ENCODE measurements at places on chromosomes 2 and 18.

GRCh38 chr2:235978022-235978421 lies 190.2 kb downstream of the GBX2 start:
- DNase-seq = no peak

DNA sequence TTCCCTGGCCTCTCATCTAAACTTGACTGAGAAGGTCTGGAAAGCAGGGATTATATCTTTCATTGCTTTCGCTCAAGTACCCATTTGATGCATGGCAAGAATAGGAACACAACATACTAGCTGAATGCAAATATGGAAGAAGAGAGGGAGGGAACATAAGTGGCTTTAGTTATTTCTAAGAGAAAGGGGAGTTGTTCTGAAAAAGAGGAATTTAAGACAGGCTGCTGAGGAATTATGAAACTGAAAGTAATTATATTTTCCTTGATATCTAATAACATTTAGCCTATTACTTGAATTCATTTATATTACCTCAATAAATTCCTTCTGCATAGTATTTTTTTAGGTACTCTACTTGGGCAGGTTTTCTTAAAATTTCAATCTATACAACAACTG lies 105.8 kb upstream of the TTN start:
- DNase-seq = no peak

- no peak for DNase-seq
Observed at GRCh38 chr2:64635976-64636911, 17.5 kb downstream of the SERTAD2 start.

DNA sequence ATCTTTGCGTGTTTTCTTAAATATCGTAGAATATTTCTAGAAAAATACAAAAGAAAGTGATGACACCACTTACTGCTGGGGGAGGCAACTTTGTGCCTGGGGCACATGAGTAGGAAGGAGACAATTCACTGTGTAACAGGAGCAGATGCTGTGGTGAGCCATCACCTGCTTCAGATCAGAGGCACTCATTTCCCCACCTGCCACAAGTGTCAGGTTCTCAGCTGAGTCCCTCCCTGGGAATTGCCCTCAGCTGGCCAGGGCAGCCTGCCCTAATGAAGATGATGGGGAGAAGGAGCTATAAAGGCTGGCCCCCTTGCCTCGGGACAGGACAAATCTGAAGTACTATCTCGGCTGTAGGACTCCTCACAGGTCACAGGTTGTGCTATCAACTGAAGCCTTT lies 322.8 kb downstream of the STK39 start:
- no peak for DNase-seq

DNA sequence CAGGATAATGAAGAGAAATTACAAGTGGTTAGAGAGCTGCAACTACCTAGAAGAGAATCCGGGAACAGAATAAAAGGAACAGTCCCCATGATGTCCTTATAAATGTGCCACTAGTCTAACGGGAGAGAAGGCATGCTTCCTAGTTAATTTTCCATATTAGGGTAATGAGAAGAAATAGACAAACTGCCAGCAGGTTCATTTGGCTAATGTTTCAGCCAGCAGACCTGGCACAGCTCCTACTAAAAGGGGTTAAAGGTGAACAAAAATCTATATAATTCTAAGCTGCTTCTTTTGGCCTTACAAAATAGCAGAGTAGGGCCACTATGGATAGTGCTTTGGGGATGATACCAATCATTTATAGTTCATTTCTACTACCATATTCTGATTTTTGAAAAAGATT lies 845.3 kb upstream of the GCFC2 start:
- no peak for DNase-seq

DNA sequence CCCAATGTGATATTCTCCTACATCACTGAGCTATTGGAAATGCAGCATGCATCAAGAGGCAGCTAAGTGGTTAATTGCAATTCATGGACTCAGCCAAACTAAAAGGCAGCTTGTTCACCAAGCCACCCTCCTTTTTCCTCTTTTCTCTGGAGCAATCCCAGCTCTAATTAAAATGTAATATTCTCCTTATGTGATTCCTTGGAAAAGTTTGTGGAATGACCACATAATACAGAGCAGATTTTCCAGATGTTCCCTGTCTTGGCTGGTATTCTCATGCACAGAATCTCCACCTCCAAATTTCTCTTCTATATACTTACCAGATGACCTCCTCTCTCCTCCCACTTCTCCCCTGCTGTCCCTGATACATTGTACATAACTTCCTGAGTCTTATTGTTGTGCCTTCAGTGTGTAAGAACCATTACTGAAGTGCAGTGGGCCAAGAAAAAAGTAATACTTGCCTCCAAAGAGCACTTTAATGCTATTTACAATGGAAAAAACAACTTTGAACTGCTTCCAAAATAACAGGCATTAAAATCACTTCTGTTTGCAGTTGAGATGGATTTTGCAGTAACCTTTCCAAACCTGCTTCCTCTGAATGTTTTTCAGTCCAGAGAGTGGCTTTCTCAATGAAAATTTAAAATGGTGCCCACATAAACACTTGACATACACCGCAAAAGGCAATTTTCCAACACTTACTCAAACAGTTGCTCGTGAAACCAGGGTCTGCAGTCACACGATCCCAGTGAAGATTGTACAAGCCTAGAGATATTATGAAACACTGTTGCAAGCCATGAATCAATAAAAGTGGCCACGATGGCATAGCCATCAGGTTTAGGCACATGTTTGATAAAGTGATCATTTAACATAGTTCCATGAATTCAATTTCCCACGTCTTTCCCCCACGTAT lies 258.0 kb downstream of the MTX2 start:
- no peak for DNase-seq

DNA sequence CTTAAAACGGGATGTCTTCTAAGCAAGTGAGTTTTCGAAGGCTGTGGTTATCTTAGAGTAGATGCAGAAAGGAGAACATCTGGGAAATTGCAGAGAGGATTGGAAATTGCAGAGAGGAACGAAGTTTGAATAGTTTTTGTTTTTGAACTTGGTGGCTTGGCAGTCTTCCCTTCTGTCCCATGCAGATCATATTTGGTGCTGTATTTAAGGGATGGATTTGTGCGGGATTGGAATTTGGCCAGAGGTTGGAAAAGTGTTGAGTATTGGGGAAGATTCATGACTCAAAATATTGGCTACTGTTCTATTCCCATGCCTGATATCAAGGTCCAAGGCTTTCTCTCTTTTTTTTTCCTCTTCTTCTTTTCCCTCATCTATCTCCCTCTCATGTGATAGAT lies 18.2 kb downstream of the PTPRM start:
- DNase-seq = no peak

DNA sequence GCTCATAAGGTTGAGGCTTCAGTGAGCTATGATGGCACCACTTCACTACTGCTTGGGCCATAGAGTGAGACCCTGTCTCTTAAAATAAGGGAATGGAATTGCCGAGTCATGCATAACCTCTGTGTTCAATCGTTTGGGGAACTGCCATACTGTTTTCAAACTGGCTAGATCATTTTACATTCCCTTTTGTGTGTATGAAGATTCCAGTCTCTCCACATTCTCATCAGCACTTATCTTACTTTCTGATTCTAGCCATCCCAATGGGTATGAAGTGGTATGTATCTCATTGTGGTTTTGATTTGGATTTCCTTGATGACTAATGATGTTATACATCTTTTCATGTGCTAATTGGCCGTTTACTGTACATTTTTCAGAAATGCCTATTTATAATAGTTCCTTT lies 23.7 kb downstream of the MARCHF7 start:
- peak; percentile 17 for DNase-seq

- DNase-seq = peak; percentile 47
Observed at GRCh38 chr2:38528008-38528442, 74.7 kb downstream of the HNRNPLL start.

DNA sequence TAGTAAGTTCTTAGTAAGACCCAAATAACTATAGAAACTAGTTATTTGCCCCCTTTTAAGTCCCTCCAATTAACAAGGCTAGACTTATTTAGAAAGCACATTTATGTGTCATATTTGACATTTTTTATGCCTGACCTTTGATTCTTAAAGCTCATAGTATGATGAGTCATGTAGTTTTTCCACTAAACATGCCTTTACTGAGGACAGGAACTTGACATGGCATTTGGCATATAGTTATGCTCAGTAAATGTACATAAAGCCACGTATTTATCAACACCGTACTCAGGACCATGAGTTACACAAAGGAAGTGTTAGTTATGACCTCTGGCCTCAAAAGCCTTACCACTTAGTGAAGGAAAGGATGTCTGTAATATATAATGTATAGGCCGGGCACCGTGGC lies 78.9 kb downstream of the GNAL start:
- DNase-seq = no peak

GRCh38 chr2:46848447-46848846 lies 67.2 kb downstream of the MCFD2 start:
- DNase-seq = peak; percentile 54

DNA sequence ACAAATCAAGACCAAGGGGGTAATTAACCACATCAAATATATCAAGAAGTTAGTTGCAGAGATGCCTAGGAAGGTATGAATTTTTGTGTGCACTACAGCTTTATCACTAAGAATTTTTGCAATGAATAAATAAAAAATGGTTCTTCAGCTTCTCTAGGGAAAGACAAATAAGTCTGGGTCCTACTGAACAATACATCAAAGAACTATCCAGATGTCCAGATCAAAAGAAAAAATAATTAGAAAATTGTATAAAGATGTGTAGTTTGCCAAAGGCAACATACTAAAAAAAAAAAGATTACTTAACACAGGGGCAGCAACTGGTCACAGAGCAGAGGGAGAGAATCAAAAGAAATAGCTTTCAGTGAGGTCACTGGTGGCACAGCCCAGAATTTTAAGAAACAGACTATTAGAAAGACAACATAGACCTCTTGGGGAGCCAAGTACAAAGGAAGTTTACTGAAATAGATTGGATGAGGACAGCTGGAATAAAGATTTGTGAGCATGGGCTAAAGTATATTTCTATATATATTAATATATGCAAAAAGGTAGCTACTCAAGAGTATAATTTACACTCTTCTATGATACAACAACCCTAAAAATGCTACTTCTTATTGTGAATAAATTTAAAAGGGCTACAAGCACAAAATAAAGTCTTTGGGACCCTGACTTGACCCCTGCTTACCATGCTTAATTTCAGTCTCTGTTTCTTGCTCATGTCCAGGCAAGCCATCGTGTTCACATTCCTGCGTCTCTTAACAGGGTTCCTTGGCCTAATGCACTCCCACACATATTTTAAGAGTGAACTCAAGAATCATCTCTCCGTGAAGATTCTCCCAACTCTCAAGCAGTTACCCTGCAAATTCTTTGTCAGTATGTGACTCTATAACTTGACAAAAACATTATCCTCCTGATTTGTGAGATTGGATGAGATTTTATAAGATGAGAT lies 99.0 kb upstream of the GRB14 start:
- DNase-seq = peak; percentile 67

DNA sequence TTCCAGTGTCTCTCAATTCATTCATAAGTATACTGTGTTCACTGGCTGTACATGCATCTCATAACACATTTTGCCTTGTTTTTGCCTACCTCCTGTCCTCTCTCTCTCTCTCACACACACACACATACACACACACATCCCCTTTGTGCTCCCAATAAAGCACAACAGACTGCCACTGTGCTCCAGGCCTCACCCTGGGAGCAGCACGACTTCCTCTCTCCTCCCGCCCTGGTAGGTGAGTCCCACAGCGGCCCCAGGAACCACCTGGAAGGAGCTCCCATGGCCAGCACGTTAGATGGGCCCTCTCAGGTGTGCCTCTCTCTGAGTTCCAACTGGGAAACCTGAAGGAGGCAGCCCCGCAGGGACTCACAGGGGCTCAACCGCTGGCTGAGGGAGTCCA lies 65.4 kb downstream of the MARCHF4 start:
- DNase-seq = no peak

DNA sequence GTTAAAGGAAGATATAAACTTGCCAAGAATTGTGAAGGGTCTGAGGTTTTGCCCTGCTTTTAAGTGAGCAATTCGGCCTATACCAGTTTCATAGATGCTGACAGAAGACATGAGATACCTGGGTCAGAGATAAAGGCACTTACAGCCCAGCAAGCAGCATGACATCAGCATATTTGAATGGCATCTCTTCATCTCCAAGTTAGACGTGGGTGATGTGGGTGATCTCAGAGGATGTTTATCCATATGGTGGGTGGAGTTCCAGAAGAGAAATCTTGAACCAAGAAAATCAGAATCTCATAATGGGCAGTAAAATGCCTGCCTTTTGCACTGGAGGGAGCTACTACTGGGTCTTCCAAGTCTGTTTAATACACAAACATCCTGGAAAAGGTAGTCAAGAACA lies 44.7 kb downstream of the GYPC start:
- DNase-seq = peak; percentile 22

GRCh38 chr18:32661486-32662299 lies 111.1 kb downstream of the KLHL14 start:
- peak; percentile 48 for DNase-seq

DNA sequence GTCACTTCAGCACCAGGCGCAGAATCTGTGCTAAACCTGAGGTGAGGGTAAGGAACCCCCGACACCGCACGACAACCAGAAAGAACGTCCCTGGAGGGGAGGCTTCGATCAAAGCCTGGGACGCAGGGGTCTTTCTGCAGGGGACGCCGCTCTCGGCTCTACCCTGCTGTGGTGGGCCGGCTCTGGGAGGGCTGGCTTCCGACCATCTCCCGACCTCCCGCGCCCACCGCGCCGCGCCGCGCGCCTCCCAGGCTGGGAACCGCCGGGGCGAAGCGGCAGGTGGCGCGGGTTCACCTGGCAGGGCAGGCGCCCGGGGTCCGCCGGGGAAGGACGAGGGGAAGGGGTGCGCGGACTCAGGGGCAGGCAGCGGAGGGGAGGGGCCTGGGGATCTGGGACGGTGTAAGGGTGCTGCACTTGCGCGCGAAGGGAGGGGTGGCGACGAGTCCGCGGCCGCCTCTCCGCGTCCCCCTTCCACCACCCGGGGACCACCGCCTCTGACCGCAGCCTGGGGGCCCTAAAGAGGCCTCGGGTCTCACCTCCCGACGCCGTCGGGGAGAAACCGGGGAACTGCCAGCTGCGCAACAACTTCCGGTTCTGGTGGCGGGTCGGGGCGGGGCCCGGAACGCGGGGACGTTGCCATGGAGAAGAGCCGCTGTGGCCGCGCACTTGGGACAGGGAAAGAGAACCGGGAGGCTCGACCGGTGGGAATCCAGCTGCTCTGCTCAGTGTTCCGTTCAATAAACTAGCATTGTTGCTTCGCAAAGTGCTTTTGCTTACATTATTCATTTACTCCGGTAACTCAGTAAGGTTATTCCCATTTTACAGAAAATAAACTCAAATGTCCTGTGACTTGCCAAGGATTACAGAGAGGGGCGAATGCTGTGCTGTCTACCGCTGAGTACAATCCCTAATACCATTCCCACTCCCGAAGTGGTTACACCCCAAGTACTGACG lies at the start of gene ZNF396:
Gene ZNF396, minus strand, starts transcription at position 596 of the 954 bp plus-strand sequence. CDS start 3,045 bp downstream, outside the sequence.
- DNase-seq = peak; percentile 57

- DNase-seq = peak; percentile 16
Observed at GRCh38 chr2:191041418-191042161, 27.6 kb upstream of the STAT1 start.

- no peak for DNase-seq
Observed at GRCh38 chr2:224319750-224320149, 82.2 kb downstream of the FAM124B start.

- DNase-seq = peak; percentile 19
Observed at GRCh38 chr2:155223781-155224406, 525.4 kb downstream of the KCNJ3 start.

- no peak for DNase-seq
Observed at GRCh38 chr2:27448381-27448780, 6.2 kb downstream of the KRTCAP3 start.

Data from astrocyte of the spinal cord (primary cell).